ENCODE measurements at places on chromosomes 7 and 10.

GRCh38 chr7:15922002-15922401 lies 235.5 kb upstream of the MEOX2 start:
- DNase-seq, result no peak

GRCh38 chr7:87876869-87877234 lies 559 bp downstream of the DBF4 start:
- DNase-seq, result no peak

DNA sequence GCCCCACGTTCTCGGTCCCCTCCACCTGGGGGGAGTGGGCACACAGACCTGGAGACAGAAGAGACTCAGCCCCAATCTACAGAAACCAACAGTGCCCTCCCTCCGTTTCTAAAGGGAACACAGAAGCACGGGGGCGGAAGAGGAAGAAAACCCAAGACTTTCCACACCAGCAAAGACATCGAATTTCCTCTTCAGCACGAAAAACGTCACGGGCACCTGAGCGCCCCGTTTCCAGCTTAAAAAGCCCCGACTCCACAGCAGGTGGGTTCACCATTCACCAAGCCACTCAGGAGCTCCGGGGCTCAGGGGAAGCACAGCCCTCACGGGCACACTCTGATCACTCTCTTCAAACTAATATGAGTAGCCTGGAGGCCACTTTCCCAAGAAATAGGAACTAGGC lies 19.6 kb downstream of the NUDT1 start:
- no peak for DNase-seq

DNA sequence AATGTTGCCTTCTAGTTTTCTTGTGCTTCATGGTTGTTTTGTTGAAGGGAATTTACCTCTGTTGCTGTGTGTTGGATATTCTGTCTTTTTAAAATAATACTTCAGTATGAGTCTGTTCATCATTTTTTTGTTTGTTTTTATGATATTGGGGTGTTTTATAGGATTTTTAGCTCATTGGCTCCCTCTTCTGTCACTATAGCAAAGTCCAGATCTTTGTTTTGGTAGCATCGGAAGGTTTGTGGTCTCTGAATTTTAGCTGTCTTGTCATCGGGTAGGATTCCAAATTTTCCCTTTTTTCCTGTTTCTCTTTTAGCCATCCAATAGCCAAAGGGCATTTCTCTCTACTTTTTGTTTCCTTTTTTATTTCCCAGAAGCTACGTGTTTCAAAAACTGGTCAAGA lies 91.4 kb downstream of the EXOC4 start:
- DNase-seq, result no peak

DNA sequence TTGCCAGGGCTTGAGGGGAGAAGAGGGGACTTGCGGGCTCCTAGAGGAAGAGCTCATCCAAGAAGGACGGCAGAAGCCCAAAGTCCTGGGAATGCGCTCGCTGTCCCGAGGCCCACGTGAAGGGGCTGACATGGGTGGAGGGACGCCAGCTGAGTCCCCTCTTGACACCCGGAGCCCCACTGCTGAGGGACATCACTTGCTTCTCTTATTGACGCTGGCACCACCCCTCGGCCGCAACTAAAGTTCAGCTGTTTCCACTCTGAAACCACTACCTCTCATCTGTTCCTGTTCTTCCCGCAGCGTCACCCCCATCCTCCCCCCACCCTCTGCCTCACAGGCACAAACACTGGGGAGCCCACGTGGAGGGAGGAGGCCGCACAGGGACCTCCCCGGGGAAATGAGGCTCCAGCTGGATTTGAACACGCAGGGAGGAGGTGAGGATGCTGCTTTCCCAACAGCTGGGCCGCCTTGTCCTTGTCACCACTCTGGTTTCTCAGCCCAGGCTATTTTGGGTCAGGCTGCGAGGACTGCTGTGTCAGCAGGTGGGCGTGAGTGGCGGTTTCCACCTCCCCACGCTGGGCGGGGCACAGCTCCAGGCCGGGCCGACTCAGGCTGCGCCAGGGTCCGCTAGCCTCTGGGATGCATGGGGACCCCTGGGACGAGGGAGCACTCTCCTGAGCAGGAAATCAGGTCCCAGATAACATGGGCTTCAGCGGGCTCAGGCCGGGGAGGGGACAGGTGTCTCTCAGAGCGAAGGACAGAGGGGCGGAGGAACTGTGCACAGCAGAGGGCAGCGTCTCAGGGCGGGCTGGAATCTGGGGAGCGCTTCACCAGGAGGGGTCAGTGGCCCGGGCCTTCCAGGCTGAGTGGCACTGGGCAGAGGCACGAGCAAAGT lies 156.3 kb downstream of the ZNF248 start:
- no peak for DNase-seq

DNA sequence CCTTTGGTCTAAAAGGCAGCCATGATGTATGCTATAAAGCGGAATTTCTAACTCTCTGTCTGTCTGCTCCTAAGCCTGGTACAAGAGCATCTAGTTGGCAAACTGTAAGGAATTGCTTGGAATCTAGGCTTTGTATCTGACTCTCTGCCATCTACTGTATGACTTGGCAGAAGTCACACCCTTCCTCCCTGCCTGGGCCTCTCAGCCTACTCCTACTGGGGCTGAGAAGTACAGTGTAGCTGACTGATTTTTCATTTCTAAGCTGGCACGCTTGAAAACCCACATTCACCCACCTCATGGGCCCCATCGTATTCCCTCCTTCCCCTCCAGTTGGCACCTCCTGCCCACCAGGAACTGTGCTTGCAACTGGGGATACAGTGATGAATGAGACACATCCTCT lies 435.2 kb downstream of the PLXNA4 start:
- no peak for DNase-seq

GRCh38 chr7:132518102-132518838 lies 58.0 kb downstream of the PLXNA4 start:
- no peak for DNase-seq

GRCh38 chr7:38728145-38728544 lies 97.0 kb upstream of the AMPH start:
- DNase-seq, result no peak

DNA sequence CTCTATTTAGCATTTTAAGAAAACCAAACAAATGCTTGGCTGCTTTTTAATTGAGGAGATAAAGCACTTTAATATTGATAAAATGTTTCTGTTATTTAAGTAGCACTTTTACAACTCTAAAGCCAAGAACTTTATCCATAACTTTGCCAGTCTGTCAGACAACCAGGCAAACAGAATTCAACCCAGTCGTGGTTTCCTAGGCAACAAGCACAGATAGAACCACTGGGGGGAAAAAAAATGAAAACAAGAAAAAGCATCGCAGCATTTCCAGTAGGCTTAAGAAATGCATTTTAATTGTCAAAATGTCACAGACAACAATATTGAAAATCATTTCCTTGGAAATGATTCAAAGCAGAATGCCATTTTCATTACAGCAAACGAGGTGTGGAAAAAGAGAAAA lies 323.4 kb downstream of the PARD3 start:
- no peak for DNase-seq

DNA sequence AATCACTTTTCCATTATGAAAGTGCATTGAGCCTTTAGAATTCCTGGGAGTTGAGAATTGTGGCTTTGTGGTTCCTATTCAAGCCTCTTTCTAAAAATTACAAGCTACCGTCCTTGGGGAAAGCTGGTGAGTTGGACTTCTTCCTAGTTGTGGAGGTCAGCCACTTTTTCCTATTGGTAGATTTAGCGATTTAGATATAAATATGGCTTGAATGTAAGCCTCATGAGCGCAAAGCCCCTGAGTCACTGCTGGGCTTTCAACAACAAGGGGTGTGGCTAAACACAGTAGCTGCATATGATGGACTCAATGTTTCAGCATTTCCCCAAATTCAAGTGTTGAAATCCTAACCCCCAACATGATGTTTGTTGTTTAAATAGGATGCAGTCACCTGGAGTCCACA lies 150.0 kb upstream of the IGFBP3 start:
- no peak for DNase-seq

GRCh38 chr10:94178475-94179253 lies 184.1 kb downstream of the NOC3L start:
- DNase-seq, result no peak

DNA sequence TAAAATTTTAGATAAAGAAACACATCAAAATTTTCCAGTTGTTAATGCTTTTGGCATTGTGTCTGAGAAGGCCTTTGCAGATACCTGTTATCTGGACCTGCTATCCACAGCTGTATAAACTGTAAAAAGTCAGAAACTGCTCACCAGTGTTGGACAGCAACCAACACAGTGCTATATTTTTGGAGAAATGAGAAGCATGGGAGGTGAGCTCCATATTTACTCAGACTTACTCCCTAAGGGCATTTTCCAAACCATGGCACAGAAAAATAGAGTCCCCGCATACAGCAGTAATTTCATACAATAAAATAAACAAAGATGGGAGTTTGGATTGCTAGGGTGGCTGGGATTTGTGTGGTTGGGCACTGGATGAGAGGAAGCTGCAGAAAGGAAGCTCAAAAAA lies 136.3 kb upstream of the GLI3 start:
- DNase-seq, result no peak

GRCh38 chr7:158228986-158229385 lies 358.6 kb downstream of the PTPRN2 start:
- DNase-seq, result no peak

- DNase-seq, result no peak
These were observed 43.2 kb downstream of the SEMA3C start for GRCh38 chr7:80875537-80876120.

DNA sequence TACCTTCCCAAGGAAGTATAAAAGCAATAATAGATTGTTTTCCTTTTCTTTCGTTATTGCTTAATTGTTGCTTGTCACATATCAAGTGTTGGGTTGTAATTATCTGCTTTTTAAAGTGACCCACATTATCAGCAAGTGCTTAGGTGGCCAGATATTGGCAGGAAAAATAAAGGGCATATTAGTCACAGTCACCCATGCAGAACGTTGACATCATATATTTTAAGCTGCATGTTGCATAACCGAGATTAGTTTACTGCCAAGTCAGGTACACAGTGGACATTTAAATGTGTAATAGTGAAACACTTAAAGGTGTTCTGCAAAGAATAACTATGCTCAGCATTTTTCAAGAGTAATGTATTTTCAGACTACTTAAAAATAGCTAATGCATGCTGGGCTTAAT lies 11.4 kb downstream of the NEBL start:
- DNase-seq, result no peak

DNA sequence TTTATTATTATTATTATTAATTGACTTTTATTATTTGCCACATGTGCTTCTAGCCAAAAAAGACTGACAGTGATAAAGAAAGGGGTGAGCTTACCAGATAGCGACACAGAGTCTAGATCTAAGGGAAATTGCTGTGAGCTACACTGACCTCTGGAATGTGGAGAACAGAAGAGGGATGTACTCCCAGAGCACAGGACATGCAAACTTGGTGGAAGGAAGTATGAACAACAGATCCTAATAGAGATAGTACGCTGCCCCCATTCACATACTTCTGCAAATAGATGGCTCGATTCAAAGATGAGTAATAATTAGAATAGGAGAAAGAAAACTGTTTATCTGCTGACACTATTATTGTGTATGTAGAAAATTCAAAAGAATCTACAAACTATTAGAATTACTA lies 109.3 kb upstream of the HPS1 start:
- DNase-seq, result no peak

DNA sequence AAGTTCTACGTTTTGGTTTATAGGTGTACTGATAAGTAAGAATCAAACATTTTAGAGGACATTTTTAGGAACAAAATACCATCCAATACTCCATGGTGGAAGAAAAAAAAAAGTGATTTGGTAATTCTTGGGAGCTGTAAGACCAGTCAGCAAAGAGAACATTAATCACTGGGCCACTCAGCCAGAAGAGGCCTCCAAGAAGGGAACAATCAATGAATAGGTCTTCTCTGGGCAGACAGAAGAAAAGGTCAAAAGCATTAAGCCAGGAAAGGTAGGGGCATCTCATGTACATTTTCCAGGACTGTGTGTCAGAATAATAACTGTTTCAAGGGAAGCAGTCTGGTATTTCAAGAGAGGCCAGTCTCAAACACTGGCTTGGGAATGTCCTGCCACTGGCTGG lies 190.4 kb upstream of the AGK start:
- DNase-seq, result no peak

DNA sequence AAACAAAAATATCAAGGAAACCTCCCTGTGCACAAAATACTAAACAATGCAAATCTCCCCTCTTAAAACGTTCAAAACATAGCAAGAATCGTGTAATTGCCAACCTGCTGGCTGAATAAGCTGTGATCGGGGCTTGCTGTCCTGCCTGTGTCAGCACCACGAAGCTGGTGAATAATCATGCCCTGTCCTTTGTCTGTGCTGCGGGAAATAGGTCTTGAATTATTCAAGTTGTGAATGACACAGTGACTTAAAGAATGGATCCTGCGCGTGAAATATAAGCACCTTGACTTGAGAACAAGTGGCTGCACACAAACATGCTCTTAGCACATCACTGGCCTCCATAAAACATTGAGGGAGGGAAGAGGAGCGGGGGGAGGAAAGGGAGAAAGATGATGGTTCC lies 130.2 kb downstream of the OAT start:
- no peak for DNase-seq

GRCh38 chr7:127270093-127270492 lies 17.4 kb upstream of the GRM8 start:
- DNase-seq, result no peak

DNA sequence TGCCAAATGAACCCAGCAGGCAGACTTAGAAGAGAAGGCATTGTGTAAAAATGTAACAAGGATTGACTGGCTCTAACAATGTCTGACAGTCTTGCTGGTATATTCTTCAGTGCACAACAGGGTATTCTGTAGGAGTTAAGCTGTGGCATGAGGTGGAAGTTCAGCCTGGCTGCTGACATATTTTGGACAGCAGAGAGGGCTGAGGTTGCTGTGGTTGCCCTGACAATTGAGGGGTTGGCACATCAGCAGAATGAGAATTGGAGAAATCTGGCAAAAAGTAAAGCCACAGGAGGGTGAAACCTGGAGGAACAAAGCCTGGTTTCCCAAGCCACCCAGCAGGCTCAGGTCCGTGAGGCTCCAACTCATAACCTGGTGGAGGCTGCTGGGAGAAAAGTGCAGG lies 220.2 kb downstream of the JAZF1 start:
- no peak for DNase-seq

- DNase-seq, result no peak
These were observed 110.1 kb downstream of the CD36 start for GRCh38 chr7:80748363-80749042.

- DNase-seq, result no peak
These were observed at the start of gene SFRP4 for GRCh38 chr7:37916673-37917660. Gene SFRP4 (minus strand): TSS chr7:37916817. CDS start chr7:37916537, 280 bp downstream.

DNA sequence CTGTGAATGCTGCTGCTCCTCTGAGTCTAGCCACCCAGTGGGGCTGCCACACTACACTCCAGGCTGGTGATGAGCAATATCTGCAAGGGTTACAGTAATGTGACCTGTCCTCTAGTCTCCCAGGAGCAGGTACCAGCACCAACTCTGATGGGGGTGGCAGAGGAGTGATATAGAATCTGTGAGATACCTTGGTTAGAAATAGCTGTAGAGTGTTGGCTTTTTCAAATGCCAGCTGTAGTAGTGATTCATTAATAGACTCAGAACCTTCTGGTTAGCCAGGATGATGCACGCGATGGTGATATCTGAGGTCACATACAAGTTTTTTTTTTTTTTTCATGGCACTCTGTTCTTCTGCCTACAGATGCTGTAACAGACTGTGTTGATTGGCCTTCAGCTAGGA lies 757.1 kb downstream of the INHBA start:
- no peak for DNase-seq

Data from stimulated activated CD8-positive, alpha-beta memory T cell treated with anti-CD3 and anti-CD28 coated beads, Interleukin-4, amount 100 ng/mL, for 1 hour (primary cell).